ENCODE measurements at places on chromosomes 11 and 22.
A peak's percentile ranks its signal among the peaks of the same experiment; 100 is the strongest.

DNA sequence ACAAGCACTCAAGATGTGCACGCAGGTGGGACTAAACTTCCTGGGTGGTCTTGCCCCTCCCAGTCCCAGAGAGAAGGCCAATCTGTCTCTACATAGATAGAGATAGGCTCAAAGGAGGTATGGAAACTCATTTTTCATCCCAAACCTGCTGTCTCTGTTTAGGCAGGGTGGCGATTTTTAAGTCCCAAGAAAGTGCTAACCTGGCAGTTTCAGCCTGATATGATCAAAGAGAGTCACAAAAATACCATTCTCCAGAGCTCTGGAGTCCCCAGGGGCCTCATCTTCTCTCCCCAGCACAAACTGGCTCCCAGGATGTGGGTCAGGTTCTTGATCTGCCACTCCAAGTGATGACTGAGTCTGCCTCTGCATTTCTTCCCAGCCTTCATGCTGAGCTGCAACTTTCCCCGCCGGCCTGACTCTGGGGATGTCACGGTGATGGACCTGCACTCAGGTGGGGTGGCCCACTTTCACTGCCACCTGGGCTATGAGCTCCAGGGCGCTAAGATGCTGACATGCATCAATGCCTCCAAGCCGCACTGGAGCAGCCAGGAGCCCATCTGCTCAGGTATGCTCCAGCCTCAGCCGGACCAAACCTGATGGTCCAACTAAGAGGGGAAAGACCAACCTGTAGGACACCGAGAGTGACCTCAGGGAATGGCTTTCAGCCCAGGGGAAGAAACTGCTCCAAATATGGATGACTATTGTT lies 129.5 kb downstream of the SEZ6L start:
- no peak for DNase-seq

- peak; percentile 72 for DNase-seq
Measured at GRCh38 chr11:13335319-13335718, 57.7 kb downstream of the BMAL1 start.

- peak; percentile 66 for DNase-seq
Measured at GRCh38 chr11:118939953-118940598, 14.3 kb upstream of the BCL9L start.

DNA sequence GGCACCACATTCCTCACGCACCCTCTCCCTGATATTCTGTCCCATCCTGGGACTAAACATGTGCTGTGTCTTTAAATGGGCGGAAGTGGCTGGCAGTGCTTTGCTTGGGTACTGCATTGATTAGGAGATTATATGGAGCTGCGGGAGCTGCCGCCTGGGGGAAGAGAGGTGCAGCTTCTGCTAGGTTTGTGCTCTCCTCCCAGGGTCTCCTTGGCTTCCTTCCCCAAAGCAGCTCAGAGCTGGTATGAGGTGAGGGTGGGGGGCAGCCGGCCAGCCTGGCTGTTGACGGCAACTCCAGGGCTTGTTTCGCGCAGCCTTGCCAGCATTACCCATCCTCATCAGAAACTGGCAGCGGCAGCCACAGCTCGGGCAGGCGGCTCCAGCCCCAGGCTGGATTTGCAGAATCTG lies 95.4 kb downstream of the GRAMD1B start:
- DNase-seq = no peak

DNA sequence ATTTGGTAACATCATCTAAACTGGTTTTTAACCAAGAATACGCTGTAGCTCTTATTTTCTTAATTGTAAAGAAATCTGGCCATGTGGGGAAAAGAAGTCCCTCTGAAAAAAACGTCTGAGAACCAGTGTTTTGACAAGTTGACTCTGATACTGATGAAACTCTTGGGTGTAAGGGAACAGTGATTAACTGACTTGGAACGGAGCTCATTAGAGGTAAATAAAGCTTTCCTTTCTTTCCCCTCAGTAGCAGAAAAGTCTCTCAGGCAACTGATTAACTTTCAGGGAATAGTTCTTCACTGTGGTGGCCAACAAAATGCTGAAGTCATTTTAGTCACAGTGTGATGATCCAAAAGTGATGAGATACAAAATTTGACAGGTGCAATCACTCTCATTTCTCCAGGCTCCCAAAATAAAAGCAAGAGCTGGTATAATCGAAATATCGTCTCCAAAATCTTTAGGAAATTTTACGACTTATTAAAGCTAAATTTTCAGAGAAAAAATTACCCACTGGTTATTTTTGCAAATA lies 52.3 kb downstream of the SLC36A4 start:
- no peak for DNase-seq

GRCh38 chr22:41976961-41977566 lies 7.8 kb downstream of the SEPTIN3 start:
- no peak for DNase-seq

DNA sequence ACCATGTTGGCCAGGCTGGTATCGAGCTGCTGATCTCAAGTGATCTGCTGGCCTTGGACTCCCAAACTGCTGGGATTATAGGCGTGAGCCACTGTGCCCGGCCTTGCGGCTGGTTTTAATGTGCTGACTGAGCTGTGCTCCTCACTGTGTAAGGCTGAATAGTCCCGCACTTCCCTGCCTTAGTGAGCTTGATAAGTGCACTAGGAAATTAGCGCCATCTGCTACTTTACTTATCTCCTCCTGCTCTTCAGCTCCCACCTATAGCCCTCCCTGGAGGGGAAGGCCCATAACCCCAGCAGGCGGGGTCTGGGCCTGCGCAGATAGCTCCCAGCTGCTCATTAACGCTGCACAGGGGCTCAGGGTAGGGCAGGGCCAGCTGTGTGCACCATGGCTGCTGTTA lies 49.4 kb downstream of the CLMP start:
- no peak for DNase-seq

GRCh38 chr22:28175730-28176492 lies 256.9 kb upstream of the PITPNB start:
- no peak for DNase-seq

GRCh38 chr11:61499816-61500491 lies 8.6 kb upstream of the LRRC10B start:
- no peak for DNase-seq

GRCh38 chr11:104946907-104947306 lies 21.5 kb downstream of the CASP4 start:
- peak; percentile 55 for DNase-seq
